Stimulated activated CD8-positive, alpha-beta memory T cell treated with anti-CD3 and anti-CD28 coated beads, Interleukin-4, amount 100 ng/mL, for 4 hours (primary cell): ENCODE measurements at places on chromosomes 16 and 17.

- no peak for DNase-seq
These were observed 45.3 kb downstream of the NEUROD2 start for GRCh38 chr17:39562395-39562794.

DNA sequence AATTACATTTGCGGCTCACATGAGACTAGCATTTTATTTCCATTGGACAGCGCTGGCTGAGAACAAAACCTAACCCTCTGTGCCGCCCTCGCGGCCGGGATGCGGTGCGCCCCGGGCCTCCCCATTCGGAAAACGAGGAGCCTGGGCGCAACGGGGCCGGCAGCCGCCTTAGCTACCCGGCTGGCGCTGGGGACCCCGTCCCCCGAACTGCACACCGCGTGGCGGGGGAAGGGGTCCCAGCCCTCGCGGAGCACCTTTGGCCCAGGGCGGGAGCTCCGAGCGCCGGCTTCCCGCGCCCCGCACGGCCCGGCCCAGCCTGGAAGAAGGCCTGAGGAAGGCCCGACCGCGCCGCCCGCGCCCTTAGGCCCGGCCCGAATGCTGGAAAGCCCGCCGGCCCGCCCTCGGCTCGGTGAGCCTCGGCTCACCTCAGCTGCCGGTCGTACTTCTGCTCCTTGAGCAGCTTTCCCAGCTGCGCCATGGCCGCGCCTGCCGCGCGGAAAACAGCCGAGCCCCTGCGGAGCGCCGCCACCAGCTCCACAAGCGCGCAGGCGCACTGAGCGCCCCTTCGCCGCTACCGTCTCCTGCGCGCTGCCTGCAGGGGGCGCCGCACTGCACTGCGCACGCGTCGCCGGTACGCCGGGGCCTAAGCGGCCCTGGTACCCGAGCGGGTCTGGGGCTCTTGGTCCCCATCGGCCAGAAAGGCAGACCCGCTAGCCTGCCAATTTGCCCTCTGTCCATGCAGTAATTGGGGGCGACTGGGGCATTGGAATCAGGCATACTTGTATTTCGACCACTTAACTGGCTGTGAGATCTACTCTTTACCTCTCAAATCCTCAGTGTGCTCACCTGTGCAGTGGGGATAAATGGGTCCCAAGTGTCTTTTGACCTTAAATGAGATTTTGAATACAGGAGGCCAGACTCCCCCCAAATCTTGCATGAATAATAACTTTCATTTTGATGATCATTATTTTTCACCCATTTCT lies at the start of gene NAE1:
Gene NAE1, minus strand, starts transcription at position 555 of the 983 bp plus-strand sequence. Its CDS starts 77 bp downstream, at position 478.
- DNase-seq: peak; percentile 76

GRCh38 chr17:22374741-22375140 lies 682.4 kb downstream of the KCNJ18 start:
- no peak for DNase-seq

DNA sequence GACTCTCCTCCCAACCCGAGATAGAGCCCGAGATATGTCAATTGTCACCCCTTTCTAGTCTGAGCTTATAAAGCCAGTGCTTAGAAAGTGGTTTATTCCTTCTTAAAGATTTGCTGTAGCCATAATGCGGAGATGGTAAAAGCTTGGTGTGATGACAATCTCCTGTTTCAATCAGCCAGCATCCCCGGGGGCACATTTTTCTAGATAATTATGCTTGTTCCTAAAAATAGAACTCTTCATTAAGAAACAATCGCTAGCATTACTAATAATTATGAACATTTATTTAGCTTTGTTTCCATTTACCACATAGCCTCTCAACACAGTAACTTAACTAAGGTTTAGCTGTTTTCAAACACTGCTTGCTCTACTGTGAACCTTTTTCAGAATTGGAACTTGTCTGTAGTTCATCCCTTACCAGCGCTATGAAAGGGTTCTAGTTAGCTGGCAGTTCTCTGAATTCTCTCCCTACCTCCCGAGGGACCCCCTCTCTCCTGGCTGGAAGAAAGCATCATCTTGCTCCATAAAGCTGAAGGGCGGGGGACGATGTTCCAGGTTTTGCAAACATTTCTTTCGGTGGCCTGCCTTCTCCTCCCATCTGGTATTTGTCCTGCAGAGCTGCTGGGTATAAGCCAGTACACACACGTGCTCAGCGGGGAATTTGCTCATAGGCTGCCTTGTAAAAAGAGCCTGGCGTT lies 922 bp upstream of the MRPL58 start:
- no peak for DNase-seq
